Activated CD8-positive, alpha-beta memory T cell treated with anti-CD3 and anti-CD28 coated beads for 48 hours (primary cell): ENCODE measurements at places on chromosomes 12 and 14.

DNA sequence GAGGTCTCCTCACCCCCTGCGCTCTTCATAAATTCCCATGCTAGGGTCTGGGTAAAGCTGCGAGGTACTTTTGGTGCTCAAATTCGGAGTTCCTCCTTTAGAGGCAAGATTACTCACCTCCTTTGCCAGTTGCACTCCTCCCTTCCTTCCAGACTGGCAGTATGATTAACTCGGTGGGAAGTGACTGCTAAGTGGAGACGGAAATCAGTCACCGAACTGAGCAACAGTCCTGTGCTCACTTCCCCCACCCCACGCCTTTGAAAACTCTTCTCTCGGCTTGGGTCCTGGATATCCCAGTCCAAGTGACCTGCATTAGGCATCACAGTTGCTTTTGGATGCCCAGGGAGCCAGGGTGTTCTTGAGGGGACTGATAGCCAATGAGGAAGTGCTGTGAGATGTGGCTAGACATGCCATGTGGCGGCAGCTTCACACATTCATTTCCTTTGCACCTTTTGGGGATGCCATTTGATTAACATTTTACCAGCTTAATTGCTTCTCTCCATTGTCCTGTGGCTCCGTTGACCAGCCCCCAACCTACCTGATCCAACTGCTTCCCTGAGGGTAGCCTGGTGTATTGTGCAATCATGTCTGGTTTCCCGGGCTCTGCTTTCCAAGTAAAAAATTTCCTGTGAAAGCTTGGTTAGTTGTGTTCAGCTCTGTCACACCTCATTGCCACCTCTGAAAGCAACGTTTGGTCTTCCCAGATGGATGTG lies 840 bp downstream of the PNP start:
- peak; percentile 25 for DNase-seq

- DNase-seq = no peak
These were observed 38.6 kb upstream of the GNG2 start for GRCh38 chr14:51821822-51822221.

- no peak for DNase-seq
These were observed 484 bp downstream of the ALKBH1 start for GRCh38 chr14:77707355-77707723.

- peak; percentile 15 for DNase-seq
These were observed 14.1 kb downstream of the FBXW8 start for GRCh38 chr12:116924558-116925453.

GRCh38 chr14:51210594-51210993 lies 29.5 kb upstream of the TMX1 start:
- no peak for DNase-seq

DNA sequence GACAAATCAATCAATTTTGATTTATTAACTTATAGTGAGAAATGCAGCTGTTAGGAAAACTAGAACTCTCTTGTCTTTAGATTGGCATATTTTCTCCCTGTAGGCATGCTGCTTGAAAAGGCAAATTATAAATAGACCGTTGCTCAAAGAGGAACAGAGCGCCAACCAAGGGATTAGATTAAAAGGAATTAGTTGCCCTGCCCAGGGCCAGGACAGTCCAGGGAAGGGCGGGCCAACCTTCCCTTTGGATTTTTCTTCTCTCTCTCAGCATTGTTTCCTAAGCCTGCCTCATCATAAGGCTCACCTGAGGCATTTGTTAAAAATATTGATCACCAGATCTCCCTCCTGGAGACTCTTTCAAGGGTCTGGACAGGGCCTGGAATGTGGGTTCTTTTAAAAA lies 8.6 kb downstream of the CIPC start:
- no peak for DNase-seq

DNA sequence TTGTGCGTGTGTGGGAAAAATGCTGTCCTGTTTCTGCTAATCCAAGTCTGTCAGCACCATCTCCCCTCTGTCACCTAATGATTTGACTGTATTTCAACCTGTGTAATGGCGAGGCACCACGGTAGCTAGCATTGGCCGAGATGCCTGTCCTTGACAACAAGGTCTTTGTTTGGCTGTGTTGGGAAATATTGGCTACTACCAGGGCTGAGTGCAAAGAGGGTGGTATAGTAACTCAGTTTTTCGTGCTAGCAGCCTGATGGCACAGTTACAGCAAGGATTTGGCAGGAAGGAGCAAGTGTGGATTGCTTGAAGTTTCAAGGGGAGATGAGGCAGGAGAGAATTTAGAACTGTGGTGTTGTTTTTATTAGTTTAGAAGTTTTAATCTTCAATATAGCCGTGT lies 440.3 kb upstream of the RGS6 start:
- DNase-seq = no peak

- no peak for DNase-seq
These were observed 78.6 kb downstream of the CCDC59 start for GRCh38 chr12:82279536-82280058.

DNA sequence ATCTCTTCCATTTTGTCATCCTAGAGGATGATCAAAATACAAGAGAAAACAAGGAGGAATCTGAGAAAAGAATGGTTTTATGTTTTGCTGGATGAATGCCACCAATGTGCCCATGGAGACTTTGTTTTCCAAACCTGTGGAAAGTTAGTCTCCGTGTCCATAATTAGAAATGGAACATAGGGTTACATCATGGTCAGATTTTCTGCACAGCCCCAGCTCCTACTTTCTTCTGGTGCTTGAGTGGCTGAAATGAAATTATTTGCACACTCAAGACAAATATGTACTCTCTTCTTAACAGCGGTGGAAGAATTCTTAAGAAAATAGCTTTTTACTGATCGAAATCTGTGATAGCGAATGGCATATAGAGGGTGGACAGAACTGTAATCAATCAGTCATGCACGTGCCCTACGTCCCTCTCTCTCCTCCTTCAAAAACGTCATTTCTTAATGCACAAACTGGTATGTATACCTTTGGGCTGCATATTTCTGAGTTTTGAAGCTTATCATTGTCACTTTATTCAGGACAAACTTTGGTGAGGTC lies 825.2 kb downstream of the AACS start:
- DNase-seq = no peak

DNA sequence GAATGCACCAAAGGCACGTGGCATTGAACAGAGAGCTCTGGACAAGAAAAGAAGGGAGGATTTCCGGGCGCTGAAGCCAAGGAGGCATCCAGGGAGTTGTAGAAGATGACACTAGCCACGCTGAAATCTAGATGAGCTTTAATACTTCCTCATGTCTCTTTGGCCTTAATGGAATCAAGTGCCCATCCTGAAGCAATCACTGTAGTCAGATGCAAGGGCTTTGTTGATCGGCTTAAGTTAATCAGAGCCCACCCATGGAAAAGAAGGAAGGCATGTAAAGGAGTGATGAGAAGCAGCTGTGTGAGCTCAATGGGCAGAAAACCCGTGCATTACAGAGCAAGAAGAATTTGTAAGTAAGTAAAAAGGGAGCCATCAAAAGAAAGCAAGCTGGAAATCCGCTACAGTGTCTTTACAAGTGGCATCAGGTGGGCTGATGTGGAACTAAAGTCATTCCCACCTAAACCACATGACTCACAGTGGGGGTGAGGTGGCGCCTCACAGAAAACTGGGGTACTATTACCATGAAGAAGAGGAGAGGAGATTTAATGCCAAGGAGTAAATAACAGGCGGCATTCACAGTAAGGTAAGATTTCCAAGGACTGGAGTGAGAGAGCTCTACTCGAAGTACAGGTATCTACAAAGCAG lies 48.4 kb downstream of the NDUFA12 start:
- no peak for DNase-seq

GRCh38 chr12:69688471-69689427 lies 10.4 kb downstream of the BEST3 start:
- peak; percentile 2 for DNase-seq

DNA sequence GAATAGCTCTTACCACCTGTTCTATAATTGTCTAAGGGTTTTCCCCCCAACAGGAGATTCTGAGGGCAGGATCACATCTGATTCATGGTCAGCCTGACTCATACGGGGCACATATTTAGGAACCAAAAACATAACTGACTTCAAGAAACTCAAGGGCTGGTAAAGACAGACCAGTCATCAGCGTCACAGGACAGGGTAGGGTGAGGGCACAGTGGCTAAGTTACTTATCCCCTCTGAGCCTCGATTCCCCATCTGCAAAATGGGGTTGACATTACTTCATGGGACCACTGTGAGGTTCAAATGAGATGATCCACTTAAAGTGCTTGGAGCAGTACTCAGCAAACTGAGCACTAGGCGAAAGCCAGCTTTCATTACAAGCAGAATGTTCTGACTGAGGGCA lies 606 bp downstream of the CINP start:
- peak; percentile 20 for DNase-seq

DNA sequence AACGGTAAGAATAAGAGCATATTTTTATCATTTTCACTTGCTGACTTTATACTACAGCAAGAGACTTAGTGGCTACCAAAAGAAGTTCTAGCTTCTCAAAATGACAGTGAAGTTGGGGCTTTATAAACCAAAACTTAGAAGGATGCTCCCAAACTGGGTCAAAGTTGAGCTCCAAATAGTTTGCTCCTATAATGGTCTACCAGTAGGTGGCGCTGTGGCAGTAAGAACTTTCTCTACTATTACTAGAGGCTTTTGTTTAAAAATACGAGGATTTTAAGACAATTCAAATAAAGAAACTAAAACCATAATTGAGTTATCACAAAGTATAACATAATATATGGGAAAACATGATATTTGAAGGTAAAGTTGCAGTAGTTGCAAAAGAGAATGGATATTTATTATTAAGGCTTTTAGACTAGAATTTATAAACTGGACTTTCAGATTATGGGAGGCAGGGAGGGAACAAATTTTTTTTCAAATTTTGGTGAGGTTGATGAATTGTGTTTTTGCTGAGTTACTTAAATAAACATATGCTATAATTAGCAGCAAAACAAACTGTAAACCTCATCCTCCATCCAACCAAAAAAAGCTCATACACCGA lies 75.0 kb downstream of the TGFB3 start:
- DNase-seq = peak; percentile 23

DNA sequence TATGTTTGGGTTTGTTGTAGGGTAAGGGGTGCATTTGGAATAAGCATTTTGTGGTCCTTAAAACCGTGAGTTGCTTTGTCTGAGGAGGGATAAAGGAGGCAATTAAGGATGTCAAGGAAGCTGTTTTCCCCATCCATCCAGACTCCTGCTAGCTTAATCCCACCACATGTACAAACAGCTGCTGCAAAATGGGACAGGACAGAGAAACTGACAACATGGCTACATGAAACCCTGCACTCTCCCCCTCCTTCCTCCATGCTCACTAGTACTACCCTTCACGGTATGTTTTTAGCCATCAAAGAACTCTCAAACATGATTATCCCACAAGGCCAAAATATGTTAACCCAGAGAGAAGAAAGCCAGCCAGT lies 20.6 kb downstream of the ST8SIA1 start:
- no peak for DNase-seq
